ENCODE measurements at places on chromosomes 3 and 15.

GRCh38 chr3:141644931-141645330 is 93.2 kb upstream of the RNF7 start:
- DNase-seq, result no peak

DNA sequence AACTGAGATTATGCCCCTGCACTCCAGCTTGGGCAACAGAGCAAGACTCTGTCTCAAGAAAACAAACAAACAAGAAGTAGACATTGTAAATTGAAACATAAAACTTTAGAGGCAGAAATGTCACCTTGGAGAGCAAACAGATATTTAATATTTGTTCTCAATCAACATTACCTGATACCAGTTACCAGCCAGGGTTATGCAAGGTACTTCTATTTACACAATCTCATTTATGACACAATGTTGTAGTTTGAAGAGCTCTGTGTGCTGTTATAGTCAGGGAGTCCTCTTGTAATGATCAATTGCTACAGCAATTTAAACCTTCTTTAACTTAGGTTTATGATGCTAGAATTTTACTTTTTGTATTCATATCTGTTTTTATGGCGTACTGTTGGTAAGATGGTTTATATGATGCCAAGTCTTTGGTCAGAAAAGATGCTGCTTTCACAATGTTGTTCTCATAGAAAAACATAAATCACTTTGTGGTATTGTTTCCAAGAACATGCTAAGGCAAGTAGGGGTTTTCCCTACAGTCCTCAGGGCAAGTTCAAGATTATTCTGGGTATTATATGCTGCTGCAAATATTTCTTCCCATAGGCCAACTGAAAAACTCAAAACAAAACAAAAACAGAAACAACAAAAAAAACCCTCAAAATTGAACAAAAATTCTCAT is 173.5 kb downstream of the TNIK start:
- no peak for DNase-seq

DNA sequence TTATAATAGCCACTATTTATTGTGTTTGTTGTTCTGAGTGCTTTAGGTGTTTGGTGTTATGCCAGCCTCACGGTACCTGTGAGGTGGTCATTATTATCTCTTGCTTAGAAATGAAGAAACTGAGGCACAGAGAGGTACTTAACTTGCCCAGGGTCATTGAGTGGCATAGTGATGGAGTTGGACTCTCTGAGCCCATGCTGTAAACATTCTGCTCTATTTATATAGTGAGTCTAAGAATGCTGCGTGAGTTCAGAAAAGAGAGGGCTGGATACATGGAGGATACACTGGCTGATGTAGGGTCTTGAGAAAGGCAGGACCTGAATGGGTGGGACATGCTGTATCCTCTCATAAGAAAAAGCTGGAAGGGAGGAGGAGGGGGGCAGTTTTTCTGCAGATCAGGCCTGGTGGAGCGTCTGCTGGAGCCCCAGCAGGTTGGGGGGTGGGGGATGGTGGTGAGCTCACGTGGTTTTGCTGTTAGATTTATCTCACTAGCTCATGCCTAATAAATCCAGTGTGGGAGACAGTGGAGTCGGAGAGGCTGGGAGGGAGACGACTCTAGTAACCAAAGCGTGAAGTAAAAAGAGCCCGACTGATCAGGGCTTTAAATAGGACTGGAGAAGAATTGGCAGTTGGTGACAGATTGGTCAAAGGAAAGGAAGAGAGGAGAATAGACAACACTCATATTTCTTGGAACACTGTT is 16.0 kb downstream of the MED12L start:
- no peak for DNase-seq

GRCh38 chr3:108489776-108490175 is 20.6 kb downstream of the MYH15 start:
- no peak for DNase-seq

- no peak for DNase-seq
These were observed 13.1 kb downstream of the EXOSC7 start for GRCh38 chr3:44989141-44989540.

- no peak for DNase-seq
These were observed 30.5 kb downstream of the TNK2 start for GRCh38 chr3:195877767-195878423.
